ENCODE measurements at places on chromosomes 12 and 14.

GRCh38 chr12:86660488-86661147 lies 404.4 kb upstream of the MGAT4C start:
- no peak for DNase-seq

DNA sequence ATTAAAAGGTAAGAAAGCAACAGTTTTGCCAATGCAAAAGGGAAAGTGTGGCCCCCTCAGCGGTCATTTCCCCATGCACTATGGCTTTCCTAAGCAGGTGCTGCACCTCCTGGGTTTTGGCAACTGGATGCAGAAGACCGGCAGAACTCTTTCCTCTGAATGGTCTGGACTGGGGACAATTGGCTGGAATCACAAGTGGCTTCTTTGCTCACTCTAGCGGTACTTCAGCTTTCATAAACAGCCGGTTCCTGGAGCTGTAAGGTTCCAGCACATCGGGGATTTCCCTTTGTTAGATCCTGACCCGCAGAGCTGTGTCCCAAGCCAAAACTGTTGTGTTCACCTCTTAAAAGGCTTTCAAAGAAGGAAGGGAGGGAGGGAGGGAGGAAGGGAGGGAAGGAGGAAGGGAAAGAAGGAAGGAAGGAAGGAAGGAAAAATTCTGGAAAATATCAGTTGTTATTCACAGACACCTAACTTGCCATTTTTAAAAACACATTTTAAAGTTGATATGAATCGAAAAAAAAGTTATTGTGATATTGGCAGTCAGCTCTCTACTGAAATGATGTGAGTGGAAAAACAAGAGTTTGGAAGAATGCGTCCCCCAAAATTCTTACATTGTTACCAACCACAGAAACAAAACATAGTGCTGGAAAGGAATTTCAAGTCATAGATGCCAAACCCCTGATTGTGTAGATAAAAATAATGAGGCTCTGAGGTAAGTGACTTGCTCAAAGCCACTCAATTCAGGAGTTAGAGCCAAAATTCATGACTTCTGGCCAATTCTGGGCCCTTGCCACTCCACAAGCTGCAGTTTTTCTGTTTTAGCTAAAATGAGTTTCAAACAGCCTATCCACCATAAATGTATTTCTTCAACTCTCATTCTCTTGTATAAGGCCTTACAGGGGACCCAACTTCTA lies 220.6 kb upstream of the HMGA2 start:
- no peak for DNase-seq

DNA sequence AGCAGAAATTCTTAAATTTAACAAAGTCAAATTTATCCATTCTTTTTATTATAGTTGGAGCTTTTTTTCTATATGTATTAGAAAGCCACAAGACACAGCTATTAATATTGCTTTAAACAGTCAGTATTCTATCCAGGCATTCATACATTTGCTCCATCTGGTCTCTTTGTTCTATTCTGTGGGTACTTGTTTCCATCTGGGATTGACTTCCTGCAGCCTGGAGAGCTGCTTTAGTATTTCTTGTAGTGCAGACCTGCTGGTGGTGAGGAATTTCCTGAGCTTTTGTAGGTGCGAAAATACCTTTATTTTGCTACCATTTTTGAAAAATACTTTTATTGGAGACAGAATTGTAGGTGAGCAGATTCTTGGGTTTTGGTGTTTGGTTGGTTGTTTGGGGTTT lies 29.0 kb downstream of the CCDC60 start:
- DNase-seq: no peak

- DNase-seq: no peak
Measured at GRCh38 chr14:20347747-20348146, 4.3 kb downstream of the PARP2 start.

- no peak for DNase-seq
Measured at GRCh38 chr12:131872154-131873051, 22.0 kb upstream of the ULK1 start.

- no peak for DNase-seq
Measured at GRCh38 chr12:23618718-23619117, 330.8 kb downstream of the SOX5 start.

DNA sequence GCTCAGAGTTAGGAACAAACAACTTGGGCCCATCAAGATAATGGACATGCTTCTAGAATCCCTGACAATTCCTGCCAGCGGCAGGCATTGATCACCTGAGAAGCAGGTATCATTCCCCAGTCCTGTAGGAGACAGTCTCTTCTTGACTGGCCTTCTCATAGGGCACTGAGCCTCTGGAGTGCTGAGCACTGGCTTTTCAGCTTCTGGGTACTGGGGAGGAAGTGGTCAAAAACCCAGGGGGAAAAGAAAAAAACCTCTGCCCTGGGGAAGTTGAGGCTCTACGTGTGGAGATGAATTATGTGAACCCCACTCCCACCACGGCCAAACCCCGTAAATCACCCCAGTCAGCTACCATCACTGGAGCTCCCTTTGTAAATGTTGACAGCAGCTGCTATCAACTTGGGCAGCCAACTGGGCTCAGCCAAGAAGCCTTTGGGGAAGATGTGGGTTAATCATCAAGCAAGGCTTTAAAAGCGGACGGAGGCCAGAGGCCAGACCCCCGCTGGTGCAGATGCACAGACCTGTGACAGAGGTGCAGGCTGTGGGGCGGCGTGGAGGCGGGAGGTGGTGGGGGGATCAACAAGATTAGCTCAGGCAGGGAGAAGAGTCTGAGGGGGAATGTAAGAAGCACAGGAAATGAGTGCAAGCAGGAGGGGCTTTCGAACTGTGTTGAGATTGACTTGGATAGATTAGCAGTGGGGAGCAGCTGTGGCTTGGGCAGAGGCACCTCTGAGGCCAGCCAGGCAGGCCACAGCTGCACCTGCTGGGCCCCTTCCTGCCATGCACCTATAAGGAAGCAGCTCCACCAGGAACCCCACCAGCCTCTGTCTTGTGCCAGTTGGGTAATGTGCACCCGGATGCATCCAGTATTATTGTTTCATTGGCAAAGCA lies 105.4 kb upstream of the HIF1A start:
- DNase-seq: no peak

- DNase-seq: no peak
Measured at GRCh38 chr12:113655479-113655878, 183.8 kb upstream of the LHX5 start.
